ENCODE measurements at places on chromosomes 7 and 10.
A peak's percentile ranks its signal among the peaks of the same experiment; 100 is the strongest.

DNA sequence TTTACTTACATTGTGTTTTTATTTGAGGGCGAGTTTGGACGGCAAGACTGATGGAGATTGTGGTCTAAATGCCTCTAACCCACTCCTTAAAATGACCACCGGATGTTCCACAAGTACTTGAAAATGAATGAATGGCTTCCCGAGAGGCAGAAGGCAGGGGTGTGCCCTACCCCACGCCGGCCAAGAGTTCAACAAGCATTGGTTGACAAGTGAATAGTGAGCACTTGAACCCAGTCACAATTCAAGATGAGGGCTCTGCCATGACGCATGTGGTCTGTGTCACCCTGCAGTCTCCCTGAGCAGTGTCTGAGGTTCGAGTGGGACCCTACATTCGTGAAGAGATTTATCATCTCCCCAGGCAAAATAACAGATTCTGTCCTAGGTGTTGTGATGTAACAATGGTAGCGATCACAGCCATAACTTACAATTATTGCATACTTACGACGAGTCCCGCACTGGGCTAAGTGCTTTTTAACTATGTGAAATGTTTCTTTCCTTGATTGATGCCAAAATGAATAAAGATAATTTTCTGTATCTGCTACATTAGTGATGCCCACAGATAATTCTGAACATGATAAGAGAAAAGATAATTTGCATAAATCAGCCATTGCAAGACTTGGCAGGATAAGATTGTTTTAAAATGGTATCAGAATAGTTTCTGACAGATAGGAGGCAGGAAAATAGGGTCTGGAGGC is 305.4 kb downstream of the WDR37 start:
- DNase-seq, result no peak

GRCh38 chr10:37456456-37456855 is 331.1 kb downstream of the ANKRD30A start:
- no peak for DNase-seq

DNA sequence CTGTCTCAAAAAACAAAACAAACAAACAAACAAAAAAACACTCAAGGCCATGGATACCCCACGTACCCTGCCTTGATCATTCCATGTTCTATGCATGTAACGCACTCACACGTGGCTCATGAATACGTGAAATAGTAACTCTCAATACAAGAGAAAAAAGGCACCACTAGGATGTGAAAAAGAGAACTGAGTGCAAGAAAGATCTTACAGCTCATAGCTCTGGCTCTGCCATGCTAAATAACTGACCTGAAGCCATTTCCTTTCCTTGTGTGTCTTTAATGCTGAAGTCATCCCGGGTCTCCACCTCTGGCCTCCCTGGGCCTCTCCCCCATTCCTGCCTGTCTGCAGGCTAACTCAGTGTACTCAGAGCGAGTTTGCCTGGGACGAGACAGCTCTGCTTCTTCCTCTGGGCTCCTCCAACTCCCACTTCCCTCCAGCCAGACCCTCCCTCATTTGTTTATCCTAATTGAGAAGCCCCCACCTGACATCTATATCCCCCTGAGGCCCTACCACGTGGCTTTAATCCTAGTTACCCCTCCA is 117.3 kb downstream of the PRPF18 start:
- no peak for DNase-seq

- DNase-seq, result no peak
Measured at GRCh38 chr10:100469756-100470155, 6.9 kb downstream of the WNT8B start.

GRCh38 chr7:36280840-36281812 is 108.5 kb upstream of the ANLN start:
- peak; percentile 92 for DNase-seq

DNA sequence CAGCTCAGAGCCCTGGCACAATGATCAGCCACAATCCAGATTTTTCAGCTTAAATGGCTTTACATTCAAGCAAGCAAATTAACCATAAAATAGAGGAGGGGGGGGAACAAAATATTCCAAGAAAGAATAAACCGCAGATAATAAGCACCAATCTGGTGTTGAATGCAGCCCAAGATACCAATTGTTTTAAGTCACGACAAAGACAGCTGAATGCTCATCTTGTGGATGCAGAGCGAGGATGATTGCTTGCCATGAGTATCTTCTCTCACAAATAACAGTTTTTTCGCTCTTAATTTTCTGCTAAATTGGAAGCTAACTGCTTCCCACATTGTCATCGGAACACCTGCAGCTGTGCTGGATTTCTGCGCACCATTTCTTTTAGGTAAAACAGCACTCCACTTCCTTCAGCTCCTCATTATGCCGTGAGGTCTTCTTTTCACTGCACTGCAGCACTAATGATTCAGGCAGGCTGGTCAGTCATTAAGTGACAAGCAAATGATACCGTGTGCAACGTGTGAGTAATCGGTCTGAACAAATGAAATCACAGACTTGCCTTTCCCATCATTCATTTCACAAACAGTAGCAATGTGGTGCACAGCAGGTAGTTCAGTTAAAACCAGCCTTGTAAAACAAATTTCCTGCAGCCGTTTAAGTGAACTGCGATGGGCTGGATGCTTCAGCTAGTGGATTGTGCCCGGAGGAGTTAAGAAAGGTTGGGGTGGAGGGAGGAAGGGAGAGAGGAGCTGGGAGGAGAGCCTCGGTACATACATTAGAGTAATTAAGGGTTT is 106.4 kb upstream of the CDCA7L start:
- no peak for DNase-seq

DNA sequence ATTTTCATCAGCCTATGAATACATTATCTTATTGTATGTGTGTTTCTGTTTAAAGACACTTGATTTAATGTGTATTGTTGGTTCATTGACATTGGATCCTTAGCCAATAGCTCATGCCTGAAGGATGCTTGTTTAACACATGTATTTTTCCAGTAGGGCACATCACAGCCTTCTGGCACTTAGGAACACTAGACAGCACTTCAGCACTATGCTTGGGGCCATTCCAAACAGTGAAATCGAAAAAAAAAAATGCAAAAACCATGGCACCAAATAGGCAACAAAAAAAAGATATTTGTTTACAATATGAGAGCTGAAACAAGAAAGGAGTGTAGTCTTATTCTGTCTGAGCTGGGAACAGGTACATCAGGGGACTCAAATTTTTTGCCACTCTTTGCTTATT is 262.8 kb downstream of the SLC25A13 start:
- DNase-seq, result no peak

GRCh38 chr10:70255329-70256299 is 22.4 kb upstream of the PPA1 start:
- DNase-seq, result peak; percentile 73

DNA sequence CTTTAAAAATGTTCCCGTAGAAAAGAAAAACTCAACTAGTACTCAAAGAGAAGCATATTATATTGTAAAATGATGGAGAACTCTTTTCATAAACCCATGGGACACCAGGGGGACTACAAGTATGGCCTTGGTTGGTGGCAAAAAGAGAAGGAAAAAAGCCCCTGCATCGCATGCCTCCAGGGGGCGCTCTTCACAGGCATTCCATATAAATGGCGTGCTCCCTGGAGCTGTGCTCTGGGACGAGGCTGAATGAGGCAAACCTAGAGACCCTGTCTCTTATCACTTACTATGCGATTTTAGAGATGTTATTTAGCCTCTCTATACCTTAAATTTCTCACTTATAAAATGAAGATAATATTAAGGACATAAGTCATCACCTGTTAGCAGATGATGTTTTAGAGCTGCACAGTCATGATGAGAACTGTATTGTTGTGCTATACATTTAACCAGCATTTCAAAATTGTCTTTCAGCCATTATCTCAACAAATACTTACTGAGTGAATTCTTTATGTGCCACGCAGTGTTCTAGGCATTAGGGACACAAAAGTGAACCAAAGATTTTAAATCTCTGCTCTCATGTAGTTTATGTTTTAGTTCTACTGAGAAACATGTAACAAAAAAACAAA is 105.8 kb downstream of the ARHGAP21 start:
- peak; percentile 58 for DNase-seq

DNA sequence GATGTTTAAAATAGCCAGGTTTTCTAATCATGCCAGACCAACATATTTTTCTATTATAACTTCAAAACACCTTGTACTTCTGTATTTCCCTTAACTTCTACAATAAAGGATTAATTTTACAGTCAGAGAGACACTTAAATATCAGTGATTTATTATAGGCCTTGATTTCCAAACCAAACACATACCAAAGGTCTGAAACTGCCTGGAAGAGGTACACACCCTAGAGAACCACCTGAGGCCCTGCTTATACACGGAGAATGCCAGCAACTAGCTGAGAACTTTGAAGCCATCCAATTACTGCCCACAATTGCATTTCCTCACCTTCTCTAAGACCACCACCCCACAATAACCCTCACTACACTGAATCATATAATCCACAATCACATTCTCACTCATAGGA is 4.9 kb downstream of the CCDC6 start:
- no peak for DNase-seq

GRCh38 chr7:26390016-26390415 is 98.4 kb downstream of the SNX10 start:
- no peak for DNase-seq

DNA sequence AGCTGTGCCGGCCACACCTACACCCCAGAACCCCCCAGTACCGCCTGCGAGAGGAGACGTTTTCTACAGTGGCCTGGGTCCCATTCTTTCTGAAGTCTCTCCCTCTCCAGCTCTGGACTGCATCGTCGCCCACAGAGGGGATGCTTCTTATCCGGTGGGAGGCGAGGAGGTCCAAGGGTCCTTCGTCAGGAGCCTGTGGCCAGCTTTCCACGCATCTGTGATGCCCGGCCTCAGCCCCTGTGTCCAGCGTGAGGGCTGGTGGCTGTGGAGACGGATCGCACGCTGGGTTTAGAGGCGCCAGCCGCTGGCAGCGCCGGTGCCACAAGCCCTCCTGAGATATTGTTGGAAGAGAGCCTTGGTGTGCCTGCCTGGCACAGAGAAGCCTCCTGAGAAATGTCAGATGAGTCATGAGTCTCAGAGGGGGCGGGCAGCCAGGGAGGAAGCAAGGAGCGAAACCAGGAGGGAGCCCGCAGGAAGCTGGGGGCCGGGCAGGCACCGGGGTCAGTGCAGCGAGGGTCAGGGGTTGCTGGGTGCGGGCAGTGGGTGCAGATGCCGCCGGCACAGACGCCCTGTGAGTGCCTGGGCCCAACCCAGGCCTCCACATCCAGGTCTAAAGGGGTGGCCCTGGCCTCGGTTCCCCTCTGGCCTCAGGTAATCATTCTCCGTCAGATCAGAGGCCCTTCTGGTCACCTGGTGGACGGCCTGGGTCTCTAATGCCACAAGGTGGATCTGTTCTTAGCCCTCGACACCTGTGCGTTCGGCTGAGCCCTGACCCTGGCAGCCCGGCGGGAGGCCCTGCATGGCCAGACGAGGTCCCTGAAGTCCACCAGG is 86.0 kb upstream of the DIP2C start:
- DNase-seq, result peak; percentile 6

GRCh38 chr7:29229066-29229465 is 34.5 kb downstream of the CHN2 start:
- no peak for DNase-seq

DNA sequence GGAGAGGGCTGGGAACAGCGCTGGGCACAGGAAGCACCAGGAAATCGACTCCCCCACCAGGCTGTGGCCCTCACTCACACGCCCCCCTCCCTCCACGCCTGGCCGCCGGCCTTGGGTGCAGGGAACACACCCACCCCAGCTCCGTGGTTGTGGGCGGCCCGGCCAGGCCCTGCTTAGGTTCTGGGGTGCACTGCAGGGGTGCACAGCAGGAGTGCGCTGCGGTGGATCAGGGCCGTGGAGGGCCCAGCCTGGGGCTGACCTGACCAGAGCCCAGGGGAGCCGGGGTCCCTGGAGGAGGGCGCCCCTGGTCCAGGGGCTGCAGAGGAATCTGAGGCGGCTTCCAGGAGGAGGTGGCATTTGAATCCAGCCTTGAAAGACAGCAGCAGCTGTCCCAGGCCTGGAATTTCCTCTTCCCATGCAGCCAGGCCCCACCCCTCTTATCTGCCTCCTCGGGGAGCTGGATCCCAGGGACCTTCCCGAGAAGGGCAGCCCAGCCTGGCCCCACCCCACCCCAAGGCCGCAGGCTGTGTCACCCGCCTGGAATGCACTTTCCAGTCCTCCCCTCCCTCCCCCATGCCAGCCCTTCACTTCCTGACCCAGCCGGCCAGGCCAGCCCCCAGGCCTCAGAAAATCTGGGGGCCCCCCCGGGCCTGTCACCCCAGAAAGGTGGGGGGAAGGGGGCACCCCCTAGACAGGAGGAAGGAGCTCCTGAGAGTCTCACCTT is 18.4 kb upstream of the PDGFA start:
- no peak for DNase-seq

DNA sequence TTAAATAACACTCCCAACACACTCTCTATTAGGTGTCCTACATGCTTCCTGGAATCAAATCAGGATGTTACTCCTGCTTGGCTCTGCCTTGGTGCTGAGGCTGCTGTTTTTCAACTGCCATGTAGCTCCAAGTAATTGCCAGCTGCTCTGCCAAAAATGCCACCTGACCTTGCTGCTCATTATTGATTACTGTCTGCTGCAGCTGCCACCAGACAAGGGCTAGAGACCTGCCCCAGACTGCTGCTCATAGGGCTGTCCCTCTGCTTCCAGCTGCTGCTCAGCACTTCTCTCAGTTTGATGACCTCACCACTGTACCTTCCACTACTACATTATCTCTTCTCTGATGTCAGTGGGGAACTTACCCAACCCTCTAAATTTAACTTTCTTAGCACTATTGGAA is 102.5 kb downstream of the PCLO start:
- no peak for DNase-seq

- no peak for DNase-seq
Measured at GRCh38 chr7:137611606-137612005, 235.2 kb downstream of the DGKI start.

DNA sequence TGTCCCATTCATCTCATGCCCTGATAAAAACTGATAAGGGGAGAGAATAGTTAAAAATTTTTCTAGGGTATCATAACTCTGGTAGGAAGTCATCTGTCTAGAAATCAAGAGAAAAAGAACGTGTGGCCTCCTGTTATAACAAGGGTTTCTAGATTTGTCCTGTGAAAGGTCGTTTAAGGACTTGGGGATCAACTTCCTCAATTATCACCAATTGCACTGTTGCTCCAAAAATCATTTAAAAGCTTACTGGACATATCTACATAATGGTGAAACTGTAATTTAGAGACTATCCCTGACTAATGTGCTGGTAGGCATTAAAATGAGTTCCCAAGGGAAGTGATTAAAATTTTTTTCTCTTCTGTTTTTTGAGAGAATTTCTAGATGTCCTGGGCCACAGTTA is 58.2 kb downstream of the GPR141 start:
- peak; percentile 35 for DNase-seq

DNA sequence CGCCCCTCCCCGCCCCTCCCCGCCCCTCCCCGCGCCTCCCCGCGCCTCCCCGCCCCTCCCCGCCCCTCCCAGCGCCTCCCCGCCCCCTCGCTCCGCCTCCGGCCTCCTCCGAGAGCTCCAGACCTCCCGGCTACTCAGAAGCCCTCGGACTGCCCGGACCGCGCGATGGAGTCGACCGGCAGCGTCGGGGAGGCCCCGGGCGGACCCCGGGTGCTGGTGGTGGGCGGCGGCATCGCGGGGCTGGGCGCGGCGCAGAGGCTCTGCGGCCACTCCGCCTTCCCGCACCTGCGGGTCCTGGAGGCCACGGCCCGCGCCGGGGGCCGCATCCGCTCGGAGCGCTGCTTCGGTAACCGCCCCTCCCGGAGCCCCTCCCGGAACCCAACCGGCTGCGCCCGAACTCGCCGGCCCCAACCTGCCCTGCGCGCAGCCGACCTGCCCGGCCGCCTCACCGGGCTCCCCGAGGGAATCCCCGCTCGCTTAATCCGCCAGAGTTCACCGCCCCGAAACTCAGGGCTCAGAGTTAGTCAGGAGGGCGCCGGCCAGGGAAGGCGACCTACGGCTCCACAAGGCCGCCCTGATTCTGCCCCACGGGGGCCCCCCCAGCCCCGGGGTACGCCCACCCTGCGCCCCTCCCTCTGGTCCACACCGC is at the start of gene PAOX:
Gene PAOX, plus strand, starts transcription at position 111 of the 649 bp plus-strand sequence. Its CDS starts 55 bp downstream, at position 166.
- peak; percentile 72 for DNase-seq

GRCh38 chr10:119306514-119306951 is 99.2 kb downstream of the GRK5 start:
- no peak for DNase-seq

Measured in suppressor macrophage treated with lipopolysaccharide for 4 hours (primary cell).